ENCODE measurements at places on chromosomes 5 and 9.
A peak's percentile ranks its signal among the peaks of the same experiment; 100 is the strongest.

GRCh38 chr9:71878327-71879274 is 32.4 kb downstream of the ABHD17B start:
- no peak for DNase-seq

- DNase-seq, result no peak
Observed at GRCh38 chr9:130638284-130639123, 25.9 kb upstream of the PRDM12 start.

GRCh38 chr9:86515221-86515620 is 161.0 kb upstream of the TUT7 start:
- no peak for DNase-seq

DNA sequence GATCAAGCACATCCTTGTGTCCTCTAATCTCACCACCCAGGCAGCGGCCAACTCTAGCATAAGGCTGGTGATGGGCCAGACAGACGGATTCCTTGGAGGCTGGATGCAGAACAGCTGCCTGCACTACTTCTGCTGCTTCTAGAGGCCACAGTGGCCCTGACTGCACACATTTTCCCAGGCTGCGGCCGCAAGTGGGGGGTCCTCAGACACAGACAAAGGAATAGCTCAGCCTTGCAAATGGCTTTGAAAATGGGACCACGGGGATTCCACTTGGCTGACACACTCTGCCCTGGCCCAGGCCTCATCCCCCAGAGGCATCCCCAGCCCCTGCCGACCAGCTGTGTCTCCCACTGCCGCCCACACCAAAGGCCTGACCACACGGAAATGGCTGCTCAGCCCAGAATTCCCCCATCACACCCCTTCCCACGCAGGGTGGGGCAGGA is 540.8 kb downstream of the BNC2 start:
- DNase-seq, result no peak

DNA sequence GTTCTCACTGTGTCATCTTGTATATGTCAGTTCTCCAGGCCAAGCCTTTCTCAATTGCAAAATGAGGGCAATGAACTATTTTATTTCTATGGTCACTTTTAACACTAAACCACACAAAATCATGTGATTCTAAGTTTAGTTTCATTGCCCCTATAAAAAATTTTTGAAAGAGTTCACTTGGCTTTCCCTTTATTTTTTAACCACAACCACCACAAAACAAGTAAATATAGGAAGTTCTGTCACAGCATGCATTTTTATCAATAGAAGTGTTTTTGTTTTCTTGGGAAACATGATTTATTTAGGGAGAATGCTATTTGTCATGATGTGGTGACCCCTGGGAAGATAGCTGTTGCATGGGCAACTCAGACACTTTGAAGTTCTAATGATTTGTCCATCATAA is 169.1 kb downstream of the CSNK1G3 start:
- no peak for DNase-seq

- DNase-seq, result no peak
Observed at GRCh38 chr9:5478206-5478605, 27.9 kb downstream of the CD274 start.

GRCh38 chr5:77355751-77356150 is 136.4 kb downstream of the WDR41 start:
- DNase-seq, result no peak

DNA sequence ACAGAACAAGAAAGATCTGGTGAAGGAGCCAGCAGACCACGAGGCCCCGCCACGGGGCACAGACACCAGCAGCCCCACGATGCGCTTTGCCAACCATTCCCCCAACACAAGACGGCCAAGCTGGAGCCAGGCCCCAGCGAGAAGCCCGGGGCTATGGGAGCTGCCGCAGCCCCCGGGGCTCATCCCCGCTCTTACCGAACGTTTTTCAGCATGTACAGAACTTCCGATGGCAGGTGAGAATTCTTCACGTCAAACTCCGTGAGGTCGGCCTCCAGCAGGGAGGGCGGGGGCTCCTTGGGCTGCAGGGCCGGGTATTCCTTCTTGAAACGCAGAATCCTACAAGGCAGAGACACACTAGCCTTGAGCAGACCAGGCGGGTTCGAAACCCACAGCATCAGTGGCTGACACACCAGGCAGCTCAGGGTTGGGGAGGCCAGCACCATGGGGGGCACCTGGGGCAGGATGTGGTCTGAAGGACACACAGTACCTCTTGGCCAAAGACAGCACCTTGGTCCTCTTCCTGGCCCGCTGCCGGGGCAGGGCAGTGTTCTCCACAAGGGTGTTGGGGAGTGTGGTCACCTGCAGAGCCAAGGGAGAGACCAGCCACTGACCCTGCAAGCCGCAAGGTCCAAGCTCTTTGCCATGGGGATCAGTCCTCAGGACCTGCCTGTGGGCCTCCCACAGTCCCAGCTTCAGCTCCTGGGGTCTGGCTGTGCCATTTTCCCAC is 6.8 kb downstream of the PNPLA7 start:
- DNase-seq, result no peak

DNA sequence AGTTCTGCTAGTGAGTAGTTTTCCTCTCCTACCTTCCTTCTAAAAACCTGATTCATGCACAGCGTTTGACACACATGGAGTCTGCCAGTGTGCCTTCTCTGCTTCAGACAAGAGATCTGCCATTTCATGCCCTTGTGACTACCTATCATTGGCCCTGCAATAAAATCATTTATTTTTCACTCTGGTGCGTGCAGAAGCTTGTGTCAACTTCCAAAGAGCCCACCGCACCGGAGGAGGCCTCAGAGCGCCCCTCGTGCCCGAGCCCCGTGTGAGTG is 13.7 kb downstream of the HNRNPH1 start:
- no peak for DNase-seq

DNA sequence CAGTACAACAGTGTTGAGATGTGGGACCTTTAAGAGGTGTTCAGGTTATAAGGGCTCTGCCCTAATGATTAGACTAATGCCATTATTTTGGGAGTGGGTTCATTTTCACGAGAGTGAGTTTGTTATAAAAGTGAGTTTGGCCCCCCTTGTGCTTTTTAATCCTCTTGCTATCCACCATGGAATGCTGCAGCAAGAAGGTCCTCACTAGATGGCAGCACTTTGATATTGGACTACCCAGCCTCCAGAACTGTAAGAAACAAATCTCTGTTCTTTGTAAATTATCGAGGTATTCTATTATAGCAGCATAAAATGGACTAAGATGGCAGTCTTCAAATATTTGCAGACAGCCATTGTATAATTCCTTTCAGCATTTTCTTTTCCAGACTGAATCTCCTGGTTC is 212.4 kb downstream of the LRRC70 start:
- no peak for DNase-seq

GRCh38 chr9:4762886-4763541 is 22.0 kb upstream of the AK3 start:
- DNase-seq, result no peak

- no peak for DNase-seq
Observed at GRCh38 chr5:110323357-110323756, 403.1 kb downstream of the TMEM232 start.

DNA sequence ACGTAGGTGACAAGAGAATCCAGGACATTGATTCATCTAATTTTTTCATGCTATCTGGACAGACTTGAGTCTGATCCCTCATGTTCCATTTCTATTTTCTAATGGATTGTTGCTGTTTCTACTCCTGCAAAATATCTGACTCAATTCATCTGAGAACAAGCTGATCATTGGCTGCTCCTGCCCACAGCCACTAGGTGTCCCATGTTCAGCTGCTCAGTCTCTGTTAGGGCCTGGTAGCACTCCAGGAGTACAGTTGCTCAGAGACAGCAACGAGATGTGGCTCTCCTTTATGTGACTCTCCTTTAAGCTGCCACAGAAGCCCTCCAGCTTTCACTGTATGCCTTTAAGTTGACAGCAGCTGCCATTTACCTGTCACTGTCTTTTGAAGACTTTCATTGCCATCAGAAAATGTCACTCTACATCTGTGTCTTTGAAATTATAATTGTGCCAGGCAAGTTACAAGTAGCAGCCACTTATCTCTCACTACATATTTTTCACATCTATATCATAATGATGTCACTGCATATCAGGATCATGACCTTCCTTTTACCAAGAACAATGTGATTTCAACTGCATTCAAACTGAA is 1944.2 kb upstream of the NUDT12 start:
- DNase-seq, result no peak

GRCh38 chr5:77843570-77844372 is 67.6 kb upstream of the TBCA start:
- DNase-seq, result no peak

GRCh38 chr5:95935553-95936100 is 26.0 kb downstream of the ELL2 start:
- no peak for DNase-seq

- no peak for DNase-seq
Observed at GRCh38 chr5:98474782-98475181, 298.7 kb upstream of the RGMB start.

GRCh38 chr5:6989230-6989629 is 276.0 kb downstream of the TENT4A start:
- no peak for DNase-seq

- no peak for DNase-seq
Observed at GRCh38 chr9:26012797-26013196, 334.6 kb upstream of the TUSC1 start.

- no peak for DNase-seq
Observed at GRCh38 chr9:114225561-114226212, 70.3 kb downstream of the COL27A1 start.

GRCh38 chr9:136900556-136900955 is 14.2 kb downstream of the TRAF2 start:
- no peak for DNase-seq

DNA sequence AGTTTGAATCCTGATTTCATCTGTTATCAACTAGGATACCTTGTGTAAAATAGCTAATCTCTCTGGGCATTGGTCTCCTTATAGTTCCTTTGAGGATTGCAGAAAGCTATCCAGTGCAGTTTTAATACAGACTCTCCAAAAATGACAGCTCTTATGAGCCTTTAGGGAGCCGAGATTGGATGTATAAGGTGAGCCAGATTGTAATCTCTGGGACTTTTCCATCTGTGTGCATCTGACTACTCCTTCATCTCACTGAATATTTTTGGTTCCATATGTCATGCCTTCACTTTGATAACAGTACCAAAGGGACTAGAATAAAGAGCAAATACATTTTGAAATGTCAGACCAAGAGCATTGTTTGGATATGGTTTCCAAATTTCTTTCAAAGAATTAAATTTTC is 367.2 kb downstream of the TMEM232 start:
- DNase-seq, result no peak

DNA sequence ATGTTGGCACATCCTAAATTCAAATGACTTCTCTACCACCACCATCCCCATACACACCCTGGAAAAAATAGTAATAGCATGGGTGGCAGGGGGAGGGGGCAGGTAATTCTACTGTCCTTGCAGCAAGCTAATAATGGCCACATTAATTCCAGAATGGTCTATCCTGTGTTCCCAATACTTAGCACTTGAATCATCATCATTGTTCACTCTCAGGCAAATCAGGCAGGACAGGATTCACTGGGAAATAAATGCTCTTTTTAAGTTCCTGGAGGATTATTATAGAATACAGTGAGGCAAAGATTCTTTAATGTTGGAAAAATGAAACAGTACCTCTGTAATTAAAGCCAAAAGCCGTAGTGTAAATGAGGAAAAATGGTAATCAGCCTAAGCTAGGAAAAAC is 254.5 kb downstream of the ARRDC3 start:
- DNase-seq, result no peak

DNA sequence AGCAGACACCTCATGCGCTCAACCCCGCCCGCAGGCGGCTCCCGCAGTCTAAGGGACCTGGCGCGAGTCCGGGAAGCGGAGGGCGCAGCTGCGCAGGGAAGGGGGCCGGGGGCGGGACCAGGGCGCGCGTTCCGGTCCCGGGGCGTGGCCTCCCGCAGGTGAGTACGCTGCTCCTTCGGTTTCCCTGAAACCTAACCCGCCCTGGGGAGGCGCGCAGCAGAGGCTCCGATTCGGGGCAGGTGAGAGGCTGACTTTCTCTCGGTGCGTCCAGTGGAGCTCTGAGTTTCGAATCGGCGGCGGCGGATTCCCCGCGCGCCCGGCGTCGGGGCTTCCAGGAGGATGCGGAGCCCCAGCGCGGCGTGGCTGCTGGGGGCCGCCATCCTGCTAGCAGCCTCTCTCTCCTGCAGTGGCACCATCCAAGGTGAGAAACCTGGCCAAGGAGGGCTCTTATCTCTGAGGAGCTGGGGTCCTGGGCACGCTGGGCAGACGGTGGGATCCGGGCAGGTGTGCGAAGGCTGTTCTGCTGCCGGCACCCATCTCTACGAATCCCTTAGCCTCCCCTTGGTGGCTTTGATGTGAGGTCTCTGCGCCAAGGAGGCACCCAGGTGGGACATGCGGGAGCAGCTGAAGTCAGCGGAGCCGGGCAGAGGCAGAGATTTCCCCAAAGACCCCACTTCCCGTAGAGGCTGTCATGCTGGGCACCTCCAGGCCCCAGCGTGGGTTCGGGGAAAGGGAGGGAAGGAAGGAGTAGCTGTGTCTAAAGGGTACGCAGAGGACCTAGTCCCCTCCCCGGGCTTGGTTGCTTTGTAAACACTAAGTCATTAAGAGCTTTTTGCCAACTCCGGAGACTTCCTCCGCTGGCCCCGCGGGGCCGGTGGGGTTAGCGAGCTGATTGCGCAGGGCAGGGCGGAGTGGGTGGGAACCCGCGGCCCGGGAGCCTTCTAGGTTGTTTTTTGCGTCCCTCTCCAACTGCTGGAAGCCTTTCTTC is at the start of gene F2RL1:
Gene F2RL1, plus strand, starts transcription at position 187 of the 988 bp plus-strand sequence. Its CDS starts 153 bp downstream, at position 340.
- DNase-seq, result peak; percentile 26

DNA sequence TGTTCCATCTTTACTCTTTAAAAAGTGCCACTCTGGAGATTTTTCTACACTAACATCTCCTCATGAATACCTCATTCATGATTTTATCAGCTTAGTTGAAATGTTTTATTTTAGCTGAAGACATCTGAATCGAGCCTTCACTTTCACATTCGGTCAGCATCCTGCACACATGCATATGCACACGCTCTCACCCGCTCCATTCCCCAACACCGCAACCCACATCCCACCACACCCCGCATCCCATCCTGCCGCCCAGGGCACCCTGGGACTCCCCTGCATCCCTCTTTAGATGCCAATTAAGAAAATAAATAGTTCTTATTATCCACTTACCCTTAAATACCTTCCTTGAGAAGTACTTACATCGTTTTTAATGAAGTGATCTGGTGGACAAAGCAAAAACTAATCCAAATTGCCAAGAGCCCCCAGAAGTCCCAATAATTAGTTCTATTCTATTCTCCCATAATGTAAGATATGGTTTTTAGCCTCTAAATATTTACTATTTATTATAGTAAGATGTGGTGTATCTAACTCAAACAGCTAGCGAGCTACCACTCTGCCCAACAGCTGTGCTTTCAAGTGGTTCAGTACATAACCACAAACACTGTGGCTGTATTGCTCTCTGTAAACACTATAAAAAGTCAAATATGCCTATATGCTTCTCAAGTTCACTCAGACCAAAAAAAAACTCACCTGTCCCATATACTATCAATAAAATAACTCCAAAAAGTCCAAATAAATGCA is 38.2 kb downstream of the GZMK start:
- DNase-seq, result peak; percentile 43

- no peak for DNase-seq
Observed at GRCh38 chr9:87865626-87866025, 17.1 kb upstream of the SPATA31E1 start.

All from activated T-cell treated with anti-CD3 and anti-CD28 coated beads for 24 hours (primary cell).